ENCODE measurements at places on chromosomes 1 and 21.

DNA sequence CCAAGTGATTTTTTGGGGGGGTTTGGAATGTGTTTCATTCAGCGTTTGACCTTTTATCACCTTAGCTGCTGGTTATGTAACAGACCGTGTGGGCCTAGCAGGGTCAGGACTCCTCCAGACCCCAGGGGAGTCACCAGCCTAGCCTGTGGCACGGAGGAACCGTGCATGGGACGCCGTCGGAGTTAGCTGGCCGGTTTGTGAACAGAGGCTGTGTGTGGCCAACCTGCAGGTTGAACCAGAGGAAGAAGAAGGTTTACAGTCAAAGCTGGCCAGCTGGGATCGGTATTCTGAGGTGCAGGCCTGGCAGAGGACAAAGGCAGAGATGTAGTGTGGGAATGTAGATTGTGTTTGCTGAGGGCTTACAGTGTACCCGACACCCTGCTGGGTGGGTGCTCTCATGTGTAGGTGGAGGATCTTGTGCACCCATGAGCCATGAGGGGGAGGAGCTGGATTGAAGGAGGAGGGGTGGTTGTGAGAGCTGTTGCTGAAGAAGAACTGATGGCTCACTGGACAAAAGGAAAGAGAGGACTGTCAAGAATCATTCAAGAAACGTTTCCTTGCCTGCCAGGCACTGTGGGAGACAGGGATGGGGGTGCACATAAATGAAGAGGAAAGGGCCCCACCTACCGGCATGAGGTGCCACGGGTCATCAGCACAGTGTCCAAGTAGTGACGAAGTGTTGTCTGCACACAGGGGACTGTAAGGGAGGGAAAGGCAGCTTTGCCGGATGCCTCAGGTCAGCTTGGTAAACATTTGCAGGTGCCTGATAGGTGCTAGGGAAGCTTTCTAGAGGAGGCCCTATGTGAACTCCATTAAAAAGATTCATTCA, 40.0 kb upstream of the PWP2 start:
- no peak for DNase-seq

DNA sequence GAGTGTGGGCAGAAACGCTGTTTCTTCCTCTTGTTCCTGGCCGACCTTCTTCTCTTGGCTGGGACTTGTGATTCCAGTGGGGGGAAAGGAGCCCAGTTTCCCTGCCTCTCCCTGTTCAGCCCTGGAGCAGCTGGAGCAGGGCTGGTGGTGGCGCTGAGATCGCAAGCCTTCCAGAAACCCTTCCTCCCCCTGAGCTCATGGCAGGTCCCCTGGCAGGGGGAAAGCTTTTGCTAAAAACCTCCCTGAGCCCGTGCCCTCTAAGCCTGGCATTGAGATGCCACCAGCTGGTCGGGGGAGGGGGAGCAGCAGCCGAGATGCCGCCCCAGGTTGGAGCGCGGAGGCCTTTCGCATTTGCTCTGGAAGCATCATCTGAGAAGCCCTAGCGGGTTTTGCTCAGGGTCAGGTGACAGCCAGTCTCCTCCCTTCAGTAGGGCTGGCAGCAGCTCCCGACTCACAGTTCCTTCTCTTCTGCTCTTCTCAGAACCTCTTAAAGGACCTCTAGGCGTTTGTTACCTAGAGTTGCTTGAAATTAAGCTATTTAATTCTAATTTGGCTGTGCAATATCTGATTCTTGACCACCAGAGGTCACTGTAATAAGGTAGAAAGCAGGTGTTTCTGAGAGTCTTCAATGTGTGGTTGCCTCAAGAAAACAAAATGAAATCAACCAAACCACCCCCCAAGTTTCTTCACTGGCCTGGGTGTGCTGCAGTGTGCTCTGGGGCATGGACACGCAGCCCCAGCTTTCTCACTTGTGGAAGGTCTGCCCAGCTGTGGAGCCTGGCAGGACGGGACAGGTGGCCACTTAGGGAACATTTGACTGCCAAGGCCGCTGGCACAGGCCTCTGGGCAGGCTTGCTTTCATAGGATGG, 257.3 kb downstream of the CAMTA1 start:
- no peak for DNase-seq

GRCh38 chr1:29256979-29257804, 20.9 kb downstream of the PTPRU start:
- DNase-seq: no peak

- DNase-seq: peak; percentile 43
Observed at GRCh38 chr1:161098210-161099068, at the start of gene KLHDC9. KLHDC9 (plus strand) TSS chr1:161098361; CDS start chr1:161098536, 175 bp downstream.

DNA sequence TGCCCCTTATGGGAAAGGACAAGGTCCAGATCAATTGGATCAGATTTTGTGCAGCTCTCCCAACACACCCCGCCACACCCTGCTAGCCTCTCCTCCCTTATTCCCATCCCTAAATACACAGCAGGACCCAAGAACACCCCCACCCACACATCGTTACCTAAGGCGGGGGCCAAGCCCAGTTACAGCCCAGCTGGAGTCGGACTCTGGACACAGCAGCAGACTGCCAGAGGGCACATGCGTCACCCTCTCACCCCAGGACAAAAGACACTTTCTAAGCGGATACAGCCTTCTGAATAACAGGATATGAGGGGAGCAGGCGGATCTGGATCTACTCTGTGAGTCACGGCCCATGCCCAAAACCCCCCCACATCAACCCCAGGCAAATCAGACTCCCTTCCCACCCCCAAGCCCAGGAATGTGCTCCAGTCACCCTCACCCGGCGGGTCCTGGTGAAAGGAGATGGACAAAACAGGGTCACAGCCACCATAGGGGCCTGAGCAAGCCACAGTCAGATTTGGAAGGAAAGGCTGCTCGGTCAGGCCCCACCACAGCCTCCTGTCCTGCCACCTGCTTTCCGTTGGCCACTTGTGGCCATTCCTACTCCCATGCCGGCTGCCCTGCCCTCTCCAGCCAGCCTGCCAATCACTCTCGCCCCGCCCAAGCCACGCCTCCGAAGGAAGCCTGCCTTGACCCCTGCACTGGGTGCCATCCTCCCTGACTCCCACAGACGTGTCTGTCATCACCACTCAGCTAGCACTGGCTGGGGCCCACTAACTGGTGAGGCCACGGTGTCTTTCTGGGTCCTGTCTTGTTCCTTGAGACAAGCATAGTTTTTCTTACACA, 4.0 kb downstream of the S100A16 start:
- no peak for DNase-seq

DNA sequence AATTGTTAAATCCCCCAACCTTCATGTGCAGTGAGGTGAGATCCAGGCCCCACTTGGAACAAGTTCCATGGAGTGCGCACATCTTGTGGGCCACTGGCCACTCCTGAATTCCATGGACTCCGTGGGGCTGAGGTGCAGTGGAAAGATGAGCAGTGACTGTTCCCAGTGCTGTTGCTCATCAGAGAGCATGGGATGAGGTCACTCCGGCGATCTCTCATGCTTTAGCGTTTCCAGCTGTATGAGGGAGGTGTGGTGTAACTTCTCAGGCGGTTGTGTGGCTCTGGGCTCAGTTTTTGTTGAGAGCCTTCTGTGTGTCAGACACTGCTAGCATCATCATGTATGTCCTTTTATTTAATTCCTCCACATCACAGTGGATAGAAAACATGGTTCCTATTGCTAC, 96.2 kb downstream of the GALNT2 start:
- no peak for DNase-seq

DNA sequence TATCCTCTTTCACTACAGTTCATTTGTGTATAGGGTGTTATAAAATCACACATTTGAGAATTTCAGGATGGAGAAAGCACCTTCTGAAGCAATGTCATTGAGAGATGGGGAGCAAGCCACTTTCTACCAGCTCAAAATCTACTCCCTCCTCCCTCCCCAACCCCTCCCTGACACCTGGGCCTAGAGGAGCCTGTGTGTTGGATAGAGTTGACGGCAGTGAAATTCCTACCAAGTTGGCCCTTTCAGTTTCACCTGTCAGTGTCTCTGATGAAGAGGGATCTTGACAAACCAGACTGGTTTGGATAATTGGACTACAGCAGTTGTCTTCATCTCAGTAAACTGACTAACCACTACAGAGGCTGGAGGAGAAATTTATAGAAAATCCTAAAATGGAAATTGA, 125.0 kb upstream of the HOOK1 start:
- DNase-seq: no peak

DNA sequence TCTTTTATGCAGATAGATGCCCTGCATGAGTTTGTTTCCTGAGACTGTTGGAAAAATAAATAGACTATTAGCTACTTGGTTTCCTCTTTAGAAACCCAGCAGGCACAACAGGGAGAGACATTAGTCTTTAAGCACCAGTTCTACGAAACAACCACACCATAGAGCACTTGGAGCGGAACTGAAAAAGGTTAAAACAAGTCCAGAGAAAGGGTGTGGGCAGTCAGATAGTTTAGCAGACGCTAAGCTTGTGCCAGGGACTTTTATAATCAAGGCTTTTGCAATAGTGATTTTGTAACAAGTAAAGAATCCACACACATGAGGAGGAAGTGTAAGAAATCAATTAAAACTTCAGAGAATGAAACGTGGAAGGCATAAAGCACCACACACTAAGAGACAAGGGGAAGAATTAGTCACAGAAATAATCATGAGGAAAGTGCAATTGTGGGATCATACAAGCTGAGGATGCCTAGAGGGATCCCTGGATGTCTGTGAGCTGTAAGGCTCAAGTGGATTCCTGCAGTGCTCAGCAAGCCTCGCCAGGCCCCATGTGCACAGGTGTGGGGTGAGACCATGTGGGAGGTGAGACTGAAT, 37.8 kb upstream of the TLR5 start:
- DNase-seq: no peak

DNA sequence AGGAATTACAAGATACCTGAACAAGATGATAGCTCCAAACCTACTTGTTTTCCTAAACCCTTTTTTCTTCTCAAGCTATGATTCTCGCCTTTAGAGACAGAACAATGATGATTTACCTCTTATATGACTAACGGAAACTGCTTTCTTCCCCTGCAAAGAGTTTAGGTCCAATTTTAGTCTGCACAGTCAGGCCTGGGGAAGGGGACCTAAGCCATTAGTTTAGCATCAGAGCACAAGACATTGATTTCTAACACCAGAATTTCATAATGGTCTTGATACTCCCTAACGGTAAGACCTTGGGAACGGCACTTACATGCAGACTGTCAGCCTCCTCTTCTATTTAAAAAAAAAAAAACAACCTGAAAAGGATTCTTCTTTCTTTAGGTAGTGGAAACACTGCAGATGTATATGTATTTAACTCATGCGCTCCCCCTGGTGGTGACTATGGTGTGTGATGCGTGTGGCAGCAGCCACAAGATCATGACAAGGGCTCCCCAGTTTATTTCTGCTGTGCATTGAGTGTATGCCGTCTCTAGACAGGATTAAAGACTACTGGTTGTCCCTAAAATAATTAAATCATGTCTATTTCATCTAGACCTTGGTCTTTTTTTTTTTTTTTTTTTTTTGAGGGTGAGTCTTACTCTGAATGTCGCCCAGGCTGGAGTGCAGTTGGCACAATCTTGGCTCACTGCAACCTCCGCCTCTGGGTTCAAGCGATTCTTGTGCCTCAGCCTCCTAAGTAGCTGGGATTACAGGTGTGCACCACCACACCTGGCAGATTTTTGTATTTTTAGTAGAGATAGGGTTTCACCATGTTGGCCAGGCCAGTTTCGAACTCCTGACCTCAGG, 37.3 kb upstream of the TMEM222 start:
- DNase-seq: peak; percentile 85

DNA sequence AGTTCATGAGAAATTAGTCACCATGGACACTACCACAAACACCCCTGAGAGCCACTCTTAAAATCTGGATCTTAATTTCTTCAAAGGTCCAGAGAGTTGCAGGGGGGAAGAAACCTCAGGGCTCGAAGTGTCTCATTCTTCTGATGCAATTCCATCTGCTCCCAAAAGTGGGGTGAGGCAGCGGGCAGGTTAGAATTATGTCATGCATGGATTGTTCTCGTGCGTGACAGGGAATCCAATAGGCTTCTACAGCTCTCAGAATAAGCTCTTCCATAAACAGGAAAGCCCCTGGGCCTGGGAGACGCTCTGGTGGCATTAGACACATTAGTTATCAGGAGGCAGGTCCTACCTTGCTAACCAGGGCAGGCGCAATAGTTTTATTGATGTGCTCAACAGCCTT, 8.4 kb downstream of the ENO1 start:
- DNase-seq: no peak

GRCh38 chr21:32562915-32563314, 22.4 kb downstream of the TCP10L start:
- DNase-seq: no peak

DNA sequence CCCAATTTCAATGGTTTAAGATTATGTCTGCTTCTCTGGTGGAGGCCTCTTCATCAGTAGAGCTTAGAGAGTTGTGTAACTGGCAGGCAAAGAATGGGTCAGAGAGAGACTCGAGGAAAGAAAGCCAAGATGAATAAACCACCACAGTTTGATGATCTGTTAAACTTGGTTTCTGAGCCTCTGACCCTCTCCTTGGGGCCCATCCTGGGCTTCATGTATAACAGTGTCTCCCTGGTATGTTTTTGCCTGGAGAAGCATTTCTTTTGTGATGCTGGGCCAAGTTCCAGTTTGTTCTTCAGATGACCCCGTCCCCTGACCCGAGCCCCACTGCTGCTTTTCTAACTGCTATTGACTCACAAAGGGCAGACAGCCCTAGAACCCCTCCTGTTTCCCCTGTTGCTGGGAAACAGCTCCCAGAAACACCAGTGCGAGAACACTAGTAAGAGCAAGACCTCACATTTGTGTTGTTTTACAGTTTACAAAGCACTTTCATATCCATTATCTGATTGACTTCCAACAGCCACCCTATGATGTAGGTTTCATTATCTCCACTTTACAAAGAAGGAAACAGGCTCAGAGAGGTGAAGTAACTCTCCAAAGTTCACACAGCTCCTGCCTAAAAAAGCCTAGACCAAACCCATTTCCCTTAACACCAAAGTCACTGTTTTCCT, 9.0 kb downstream of the CD2 start:
- DNase-seq: no peak

DNA sequence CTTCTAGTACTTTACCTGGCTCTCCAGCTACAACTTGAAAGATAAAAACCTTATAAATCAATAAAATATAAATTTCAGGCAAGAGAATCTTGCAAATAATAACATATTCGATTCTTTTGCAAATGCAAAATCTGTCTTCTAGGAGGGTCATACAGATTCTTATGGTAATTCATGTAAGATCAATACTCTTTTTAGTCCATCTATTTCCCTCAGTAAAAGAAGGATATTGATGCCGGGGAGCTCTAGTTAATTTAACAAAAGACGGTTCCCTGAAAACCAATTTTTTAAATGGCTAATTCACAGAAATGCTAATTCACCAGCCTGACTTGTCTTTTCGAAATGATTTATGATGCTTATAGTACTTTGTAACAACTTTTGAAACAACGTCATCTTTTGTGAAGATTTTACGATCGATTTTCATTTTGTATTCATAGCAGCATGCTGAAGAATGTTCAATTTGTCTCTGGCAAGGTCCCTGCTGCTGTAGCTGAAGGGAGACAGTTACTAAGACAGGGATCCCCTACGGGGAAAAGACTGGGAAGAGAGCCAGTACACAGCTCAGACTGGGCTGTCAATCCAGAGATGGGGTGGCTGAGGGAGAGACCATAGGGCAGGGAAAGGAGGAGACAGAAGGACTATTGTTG, 90.6 kb upstream of the SPAG17 start:
- DNase-seq: no peak

DNA sequence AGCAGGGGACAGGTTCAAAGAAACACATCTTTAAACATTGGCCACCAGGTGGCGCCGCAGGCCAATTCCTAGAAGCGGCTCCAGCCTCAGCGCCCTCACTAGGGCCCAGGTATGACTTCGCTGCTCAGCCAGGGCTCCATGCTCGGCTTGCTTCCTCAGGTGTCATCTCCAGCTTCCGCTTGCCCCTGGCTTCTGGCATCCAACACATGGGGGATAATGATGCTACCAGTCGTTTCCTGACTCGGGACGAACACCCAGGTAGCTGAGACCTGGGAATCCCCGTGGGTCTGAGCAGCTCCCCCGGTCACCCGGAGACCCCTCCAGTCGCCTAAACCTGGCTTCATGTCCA, 8.5 kb upstream of the MEX3A start:
- DNase-seq: peak; percentile 82

All from stimulated activated CD8-positive, alpha-beta memory T cell treated with anti-CD3 and anti-CD28 coated beads, Interleukin-7, amount 100 ng/mL, for 24 hours (primary cell).